GM12891 (cell line): ENCODE measurements at places on chromosomes 7 and 10.

DNA sequence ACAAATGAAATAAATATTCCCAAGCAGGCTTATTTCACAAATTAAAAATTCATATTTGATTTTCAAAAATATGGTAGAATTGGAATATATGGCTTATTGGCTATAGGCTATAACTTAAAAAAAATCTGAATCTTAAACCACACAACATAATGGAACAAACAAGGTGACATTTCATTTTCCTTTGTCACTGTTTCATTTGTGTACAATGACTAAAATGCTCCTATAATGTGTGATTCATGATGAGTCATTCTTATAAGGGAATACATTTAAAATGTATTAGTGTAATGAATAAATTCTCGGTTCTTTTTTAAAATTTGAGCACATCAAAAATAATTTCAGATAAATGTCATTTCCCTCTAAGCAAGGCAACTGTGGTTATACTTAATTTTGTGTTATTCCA, 148.0 kb upstream of the ANK3 start:
- no peak for DNase-seq

GRCh38 chr10:131732631-131733127, 168.1 kb upstream of the PPP2R2D start:
- DNase-seq, result no peak

DNA sequence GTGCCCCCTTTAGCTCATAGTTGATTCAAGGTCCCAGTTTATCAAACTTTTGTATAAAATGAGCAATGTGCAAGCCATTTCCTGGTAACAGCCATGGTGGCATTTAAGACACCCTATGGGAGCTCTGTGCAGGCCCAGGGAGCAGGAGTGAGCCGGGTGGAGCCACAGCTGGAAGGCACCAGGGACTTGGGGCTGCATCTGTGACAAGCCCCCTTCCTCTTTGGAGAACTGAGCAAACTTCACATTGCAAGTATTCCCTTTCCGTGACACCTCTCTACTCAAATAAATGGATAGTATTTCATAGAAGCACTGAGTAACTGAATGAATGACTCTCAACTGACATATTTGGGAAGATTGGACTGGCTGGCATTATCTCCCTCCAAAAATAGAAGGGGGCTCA, 558.7 kb upstream of the FOXK1 start:
- DNase-seq, result no peak

DNA sequence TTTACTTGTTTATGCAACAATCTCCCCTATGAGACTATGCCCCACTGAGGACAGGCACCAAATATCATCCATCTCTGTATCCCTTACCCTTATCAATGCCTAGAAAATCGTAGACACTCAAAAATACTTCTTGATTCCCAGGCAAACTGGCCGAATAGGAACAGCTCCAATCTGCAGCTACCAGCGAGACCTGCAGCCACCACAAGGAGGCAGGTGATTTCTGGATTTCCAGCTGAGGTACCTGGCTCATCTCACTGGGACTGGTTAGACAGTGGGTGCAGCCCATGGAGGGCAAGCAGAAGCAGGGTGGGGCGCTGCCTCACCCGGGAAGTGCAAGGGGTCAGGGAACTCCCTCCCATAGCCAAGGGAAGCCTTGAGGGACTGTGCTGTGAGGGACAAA, 10.8 kb upstream of the PPP1R3C start:
- DNase-seq, result no peak

- DNase-seq, result no peak
Observed at GRCh38 chr7:141695803-141696289, 6.1 kb downstream of the DENND11 start.

GRCh38 chr10:31918671-31919409, 9.8 kb downstream of the ARHGAP12 start:
- DNase-seq, result no peak

DNA sequence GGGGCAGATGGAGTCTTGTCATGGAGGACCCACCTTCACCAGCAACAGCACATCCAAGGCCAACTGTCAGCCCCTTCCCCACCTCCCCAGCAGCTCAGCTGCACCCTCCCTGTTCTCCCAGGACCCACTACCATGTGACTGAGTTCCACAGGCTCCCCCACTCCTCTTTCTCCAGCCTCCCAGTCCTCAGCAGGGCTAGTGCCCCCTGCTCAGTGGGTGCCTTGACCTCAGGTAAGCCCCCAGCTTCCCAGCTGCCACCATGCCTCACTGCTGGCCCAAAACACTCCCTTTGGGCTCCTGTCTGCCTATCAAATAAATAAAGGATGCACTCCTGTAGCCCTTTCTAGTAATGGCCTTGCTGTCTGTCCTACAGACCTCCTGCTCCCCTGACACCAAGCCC, 174.4 kb downstream of the SLIT1 start:
- DNase-seq, result no peak

- no peak for DNase-seq
Observed at GRCh38 chr10:93412801-93413200, 69.3 kb downstream of the MYOF start.

DNA sequence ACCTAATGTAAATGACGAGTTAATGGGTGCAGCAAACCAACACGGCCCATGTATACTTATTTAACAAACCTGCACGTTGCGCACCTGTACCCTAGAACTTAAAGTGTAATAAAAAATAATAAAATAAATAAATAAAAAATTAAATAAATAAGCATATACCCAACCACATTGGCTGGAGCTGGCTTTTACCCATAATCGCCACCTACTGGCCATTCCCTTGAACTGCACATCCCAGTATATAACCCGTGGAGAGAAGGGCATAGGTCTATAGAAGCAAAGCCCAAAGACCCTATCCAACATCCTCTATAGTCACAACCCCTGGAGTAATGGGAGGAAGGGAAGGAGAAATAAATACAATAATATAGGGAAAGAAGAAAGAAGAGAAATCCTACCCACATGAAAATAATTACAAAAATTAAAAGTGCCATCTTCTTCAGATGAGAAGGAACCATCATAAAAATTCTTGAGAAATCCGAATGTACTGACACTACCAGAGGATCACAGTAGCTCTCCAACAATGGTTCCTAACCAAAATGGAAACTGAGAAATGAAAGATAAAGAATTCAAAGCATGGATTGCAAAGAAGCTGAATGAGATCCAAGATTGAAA, 65.6 kb downstream of the TWIST1 start:
- peak; percentile 8 for DNase-seq

- no peak for DNase-seq
Observed at GRCh38 chr7:7562736-7563135, 3.9 kb upstream of the MIOS start.

DNA sequence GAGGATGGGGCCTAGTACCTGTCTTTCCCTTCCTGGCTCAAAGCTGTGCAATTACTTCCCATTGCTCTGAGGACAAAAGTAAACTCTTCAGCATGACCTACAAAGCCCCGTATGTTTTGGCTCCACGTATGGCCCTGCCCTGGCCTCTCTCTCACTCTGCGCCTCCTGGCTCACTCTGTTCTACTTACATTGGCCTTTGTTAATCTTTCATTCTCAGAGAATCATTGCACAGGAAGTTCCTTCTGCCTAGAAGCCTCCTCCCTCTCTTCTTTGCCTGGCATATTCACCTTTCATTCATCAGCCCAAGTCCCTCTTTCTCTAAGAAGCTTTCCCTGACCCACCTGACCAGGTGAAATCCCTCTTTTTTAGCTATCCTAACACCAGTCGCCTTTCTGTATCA, 23.9 kb downstream of the LIPM start:
- DNase-seq, result no peak

DNA sequence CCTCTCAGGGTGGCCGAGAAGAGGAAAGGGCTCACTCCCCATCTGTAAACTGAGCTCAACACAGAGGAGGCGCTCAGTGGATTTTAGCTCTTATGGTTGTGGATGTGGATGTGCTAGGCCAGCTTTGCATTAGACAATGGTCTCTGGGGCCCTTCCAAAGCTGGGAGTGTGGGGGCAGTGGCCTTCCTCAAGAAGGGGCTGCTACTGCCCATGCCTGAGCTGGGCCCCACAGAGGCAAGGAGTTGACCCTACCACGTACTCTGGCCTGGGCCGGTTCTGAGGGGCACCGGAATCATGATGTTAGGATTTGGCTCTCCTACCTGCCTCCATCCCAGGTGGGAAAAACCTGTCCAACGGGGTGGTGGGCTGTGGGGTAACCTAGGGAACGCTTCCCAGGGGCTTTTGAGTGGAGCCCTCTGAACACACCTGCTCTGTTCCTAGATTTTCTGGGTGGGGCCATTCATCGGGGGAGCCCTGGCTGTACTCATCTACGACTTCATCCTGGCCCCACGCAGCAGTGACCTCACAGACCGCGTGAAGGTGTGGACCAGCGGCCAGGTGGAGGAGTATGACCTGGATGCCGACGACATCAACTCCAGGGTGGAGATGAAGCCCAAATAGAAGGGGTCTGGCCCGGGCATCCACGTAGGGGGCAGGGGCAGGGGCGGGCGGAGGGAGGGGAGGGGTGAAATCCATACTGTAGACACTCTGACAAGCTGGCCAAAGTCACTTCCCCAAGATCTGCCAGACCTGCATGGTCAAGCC, 11.5 kb downstream of the AQP1 start:
- DNase-seq, result no peak

DNA sequence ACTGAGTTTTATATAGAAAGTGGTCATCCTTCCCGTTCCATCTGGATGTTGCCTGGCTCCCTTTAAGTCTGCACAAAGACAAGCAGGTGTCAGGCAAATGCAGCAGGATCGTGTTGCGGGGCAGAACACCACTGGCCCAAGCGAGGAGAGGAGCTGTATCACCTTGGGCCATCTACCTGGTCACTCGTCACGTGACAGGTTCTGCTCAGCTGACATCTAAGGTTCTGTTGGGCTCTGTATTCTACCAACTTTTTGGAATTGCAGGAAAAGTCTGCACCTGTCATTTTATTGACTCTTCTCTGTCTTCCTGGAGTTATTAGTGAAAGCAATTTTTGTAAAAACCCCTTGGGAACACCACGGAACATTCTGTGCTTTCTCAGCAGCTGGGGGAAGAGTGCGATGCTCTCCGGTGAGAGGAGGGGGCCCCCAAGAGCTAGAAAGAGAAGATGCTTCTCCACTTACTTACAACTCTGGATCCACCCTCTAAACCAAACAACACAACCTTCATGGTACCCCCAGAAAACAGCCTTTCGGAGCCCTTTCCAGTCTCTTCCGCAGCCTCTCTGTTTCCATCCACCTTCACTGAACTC, 83.4 kb upstream of the NMT2 start:
- no peak for DNase-seq

DNA sequence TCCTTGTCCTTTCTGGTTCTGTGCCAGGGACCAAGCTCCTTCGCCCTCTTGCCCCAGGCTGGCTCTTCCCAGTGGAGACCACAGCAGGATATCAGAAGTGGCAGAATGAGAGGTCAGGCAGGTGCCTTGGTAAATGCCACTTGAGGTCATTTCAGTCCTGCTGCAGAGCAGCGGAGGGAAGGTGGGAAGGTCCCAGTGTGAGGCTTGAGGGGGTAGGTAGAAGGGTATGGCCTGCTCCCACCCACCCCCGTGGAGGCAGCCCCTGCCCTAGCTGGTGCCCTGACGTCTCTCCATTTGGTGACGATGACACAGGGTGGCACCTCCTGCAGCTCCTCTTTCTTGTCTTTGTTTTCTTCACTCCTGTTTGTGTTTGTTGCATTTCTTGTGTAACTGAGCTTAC, 538.8 kb downstream of the TCERG1L start:
- DNase-seq, result no peak

DNA sequence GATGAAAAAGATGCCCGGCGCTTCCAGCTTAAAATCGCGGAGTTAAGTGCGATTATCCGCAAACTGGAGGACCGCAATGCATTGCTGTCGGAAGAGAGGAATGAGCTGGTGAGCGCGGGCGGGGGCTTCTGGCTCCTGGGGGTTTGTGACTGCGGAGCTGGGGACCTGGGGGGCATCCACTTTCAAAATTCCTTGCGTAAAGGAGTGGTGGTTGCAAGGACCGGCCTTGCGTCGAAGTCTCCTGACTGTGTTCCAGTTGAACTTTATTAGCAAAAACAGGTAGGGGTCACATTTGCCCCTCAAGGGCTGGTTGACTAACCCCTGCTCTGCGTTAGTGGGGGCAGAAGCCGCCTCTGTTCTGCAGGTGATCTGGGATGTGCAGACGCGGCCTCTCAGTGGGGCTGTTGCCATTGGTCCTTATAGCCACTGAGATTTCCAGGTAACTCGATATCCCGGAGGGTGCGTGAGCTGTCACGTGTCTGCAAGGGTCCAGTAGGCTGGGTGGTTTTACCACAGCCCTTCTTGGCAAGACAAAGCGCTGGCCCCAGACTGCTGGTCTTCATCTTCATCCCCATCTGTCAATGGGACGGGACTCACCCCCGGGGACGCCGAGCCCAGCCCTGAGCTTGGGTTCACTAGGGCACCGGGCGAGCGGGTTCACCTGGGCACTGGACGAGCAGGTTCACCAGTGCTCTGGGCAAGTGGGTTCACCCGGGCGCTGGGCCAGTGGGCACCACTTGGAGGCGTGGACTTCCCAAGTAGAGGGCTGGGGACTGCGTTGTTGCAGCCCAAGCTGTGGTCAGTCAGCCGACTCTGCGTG, 51.5 kb upstream of the DPYSL4 start:
- no peak for DNase-seq

GRCh38 chr7:25959168-25959734, 192.7 kb upstream of the NFE2L3 start:
- DNase-seq, result no peak

- no peak for DNase-seq
Observed at GRCh38 chr7:75813781-75814236, at the start of gene CCL24. Gene CCL24, minus strand, starts transcription at chr7:75813806. Its CDS starts 91 bp downstream, at chr7:75813715.

DNA sequence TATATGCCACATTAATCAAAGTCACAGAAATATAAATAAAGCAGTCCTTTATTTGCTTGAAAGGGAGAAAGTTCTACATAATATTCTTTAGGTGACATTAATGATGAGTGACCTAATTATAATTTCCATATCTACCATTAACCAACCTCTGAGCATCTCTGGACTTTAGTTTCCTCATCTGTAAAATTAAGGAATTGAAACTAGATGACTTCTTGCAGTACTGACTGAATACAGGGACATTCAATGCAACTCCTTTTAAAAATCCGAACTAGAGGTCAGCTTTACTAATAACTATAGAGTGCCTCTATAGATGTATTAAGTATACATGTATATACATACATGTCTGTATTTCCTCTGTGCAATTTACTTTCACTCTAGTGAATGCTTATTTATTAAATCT, 3.9 kb downstream of the FMC1 start:
- DNase-seq, result no peak

GRCh38 chr10:29595636-29596225, 39.0 kb downstream of the SVIL start:
- no peak for DNase-seq

GRCh38 chr10:88152728-88153133, 289.3 kb downstream of the PTEN start:
- DNase-seq, result peak; percentile 17

- no peak for DNase-seq
Observed at GRCh38 chr10:97782455-97783228, 10.8 kb upstream of the SFRP5 start.

GRCh38 chr10:123101872-123102271, 33.9 kb upstream of the HMX3 start:
- no peak for DNase-seq

- no peak for DNase-seq
Observed at GRCh38 chr7:78427209-78427608, 628.6 kb downstream of the PHTF2 start.

DNA sequence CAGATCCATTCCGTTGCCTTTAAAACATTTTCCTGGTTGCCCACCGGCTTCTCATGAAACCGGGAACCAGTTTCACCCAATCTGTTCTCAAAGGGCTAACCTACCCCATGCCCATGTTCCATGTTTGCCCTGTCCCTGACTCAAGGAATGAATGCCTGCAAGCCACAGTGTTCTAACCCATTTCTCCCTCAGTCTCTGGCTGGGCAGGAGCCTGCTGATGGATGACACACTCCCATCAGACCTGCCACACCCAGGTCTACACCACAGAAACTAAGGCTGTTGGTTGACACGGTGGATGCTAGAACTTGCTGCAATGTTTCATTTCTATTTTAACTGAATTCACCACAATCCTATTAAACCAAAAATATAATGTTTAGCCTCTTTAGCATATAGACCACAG, 15.6 kb downstream of the CLRN3 start:
- no peak for DNase-seq
